ENCODE measurements at places on chromosomes 2 and 18. TPM values are rescaled to one million over a fixed set of nuclear protein-coding genes. Genes with fewer than 3 reads are reported as not detected.

GRCh38 chr2:96336873-96337272, 1.3 kb downstream of the NCAPH start:
- DNase-seq, result no peak

- no peak for DNase-seq
Observed at GRCh38 chr2:821546-821945, 129.1 kb upstream of the SNTG2 start.

- DNase-seq, result no peak
Observed at GRCh38 chr2:232463701-232464543, 8.0 kb downstream of the ALPI start.

GRCh38 chr18:13548966-13549879, 177.1 kb downstream of the FAM210A start:
- DNase-seq, result no peak

GRCh38 chr2:242058116-242058680, 188.7 kb downstream of the RTP5 start:
- DNase-seq, result no peak

Gene SLC19A3
- 1.9 TPM for total RNA-seq
